ENCODE measurements at places on chromosomes 1 and 21.
A peak's percentile ranks its signal among the peaks of the same experiment; 100 is the strongest.

- no peak for DNase-seq
- no peaks in the 10 kb centered on the region for H3K36me3 ChIP-seq
- no peaks in the 10 kb centered on the region for H3K4me1 ChIP-seq
- H3K27me3 ChIP-seq: no peaks in the 10 kb centered on the region
Observed at GRCh38 chr1:109134423-109134822, 20.5 kb downstream of the ELAPOR1 start.

- peak overlapping the region; percentile 57 for H3K27ac ChIP-seq
- H3K27me3 ChIP-seq: no peaks in the 10 kb centered on the region
- DNase-seq: no peak
- no peak overlapping the region for H3K4me3 ChIP-seq
- no peaks in the 10 kb centered on the region for H3K4me1 ChIP-seq
- H3K36me3 ChIP-seq: no peaks in the 10 kb centered on the region
Observed at GRCh38 chr21:41361053-41361785, 608 bp upstream of the MX2 start.

- no peak overlapping the region for H3K4me3 ChIP-seq
- H3K4me1 ChIP-seq: no peaks in the 10 kb centered on the region
- DNase-seq: no peak
- peaks cover 9% of the 10 kb centered on the region for H3K36me3 ChIP-seq
- no peaks in the 10 kb centered on the region for H3K27me3 ChIP-seq
Observed at GRCh38 chr1:225825078-225825477, 15.2 kb downstream of the EPHX1 start.

DNA sequence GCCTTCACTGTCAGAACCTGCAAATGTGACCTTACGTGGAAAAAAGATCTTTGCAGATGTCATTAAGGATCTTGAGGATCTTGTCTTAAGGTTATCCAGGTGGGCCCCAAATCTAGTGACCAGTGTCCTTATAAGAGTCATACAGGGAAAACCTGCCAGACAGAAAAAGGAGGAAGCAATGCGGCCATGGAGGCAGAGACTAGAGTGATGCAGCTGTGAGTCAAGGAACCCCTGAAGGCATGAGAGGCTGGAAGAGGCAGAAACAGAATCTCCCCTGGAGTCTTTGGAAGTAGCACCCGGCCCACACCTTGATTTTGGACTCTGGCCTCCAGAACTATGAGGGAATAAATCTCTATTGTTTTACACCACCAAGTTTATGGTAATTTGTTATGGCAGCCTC is 36.5 kb upstream of the DNASE2B start:
- H3K4me1 ChIP-seq: no peaks in the 10 kb centered on the region
- H3K27ac ChIP-seq: no peak overlapping the region
- H3K36me3 ChIP-seq: no peaks in the 10 kb centered on the region
- H3K4me3 ChIP-seq: no peak overlapping the region

- peak; percentile 33 for DNase-seq
- no peak overlapping the region for H3K27ac ChIP-seq
- no peaks in the 10 kb centered on the region for H3K27me3 ChIP-seq
- H3K4me3 ChIP-seq: no peak overlapping the region
Observed at GRCh38 chr1:46036894-46037839, 95.3 kb downstream of the PIK3R3 start.

DNA sequence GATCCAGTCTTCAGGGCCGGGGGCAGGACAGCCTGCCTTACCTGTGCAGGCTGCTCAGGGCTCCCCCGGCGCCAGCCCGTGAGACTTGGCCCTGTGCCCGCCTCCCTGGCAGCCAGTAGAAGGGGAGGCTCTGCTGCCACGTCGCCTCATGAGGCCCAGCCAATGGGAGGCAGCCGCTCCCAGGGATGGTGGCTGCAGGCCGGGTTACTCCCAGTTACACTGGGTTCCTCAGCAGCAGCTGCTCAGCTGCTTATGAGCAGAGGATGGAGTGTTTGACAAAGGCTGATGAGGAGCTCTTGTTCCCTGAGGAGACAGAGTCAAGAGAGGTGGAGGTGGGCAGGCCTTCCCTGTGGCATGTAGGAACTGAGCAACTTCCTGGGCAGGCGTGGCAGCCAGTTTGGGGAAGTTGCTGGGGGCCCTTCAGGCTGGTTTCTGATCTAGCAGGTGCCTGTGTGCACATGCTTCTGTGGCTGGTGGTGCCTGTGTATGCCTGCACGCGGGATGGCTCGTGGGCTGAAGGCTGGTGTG is 5.5 kb downstream of the MFSD2A start:
- no peaks in the 10 kb centered on the region for H3K27me3 ChIP-seq
- H3K4me3 ChIP-seq: no peak overlapping the region
- H3K36me3 ChIP-seq: no peaks in the 10 kb centered on the region

- H3K27me3 ChIP-seq: no peaks in the 10 kb centered on the region
- no peaks in the 10 kb centered on the region for H3K36me3 ChIP-seq
- H3K4me3 ChIP-seq: no peak overlapping the region
- H3K4me1 ChIP-seq: peaks cover 27% of the 10 kb centered on the region
- no peak overlapping the region for H3K27ac ChIP-seq
Observed at GRCh38 chr1:160112357-160112756, 3.2 kb upstream of the ATP1A2 start.

- H3K27me3 ChIP-seq: no peaks in the 10 kb centered on the region
- no peaks in the 10 kb centered on the region for H3K36me3 ChIP-seq
- no peaks in the 10 kb centered on the region for H3K4me1 ChIP-seq
Observed at GRCh38 chr21:15212206-15212605, 147.4 kb upstream of the NRIP1 start.

DNA sequence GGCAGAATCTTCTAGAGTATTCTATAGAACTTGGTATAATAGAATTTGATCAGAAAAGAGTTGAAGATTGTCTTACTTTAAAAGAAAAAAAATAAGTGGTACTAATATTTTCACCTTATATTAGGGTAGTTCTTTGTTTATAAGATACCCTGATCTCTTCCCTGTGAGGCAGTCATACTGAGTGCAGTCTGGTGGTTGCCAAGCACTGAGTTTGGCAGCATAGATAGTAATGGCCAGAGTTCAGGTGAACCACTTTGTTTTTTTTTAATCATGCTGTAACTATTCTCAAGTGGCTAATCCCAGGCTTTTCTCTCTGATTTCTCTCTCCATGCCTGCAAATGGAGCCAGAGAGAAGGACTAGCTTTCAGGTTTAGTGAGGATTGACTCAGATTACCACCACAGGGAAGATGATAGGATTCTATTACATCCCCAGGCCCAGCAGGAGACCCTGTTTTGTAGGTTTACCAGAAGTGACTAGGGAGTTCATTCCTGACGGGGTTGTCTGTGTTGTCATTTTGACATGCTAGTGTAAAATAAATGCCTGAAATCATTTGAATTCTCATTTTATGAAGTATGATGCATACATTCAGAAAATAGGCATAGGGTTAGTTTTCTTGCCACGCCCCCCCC is 16.7 kb downstream of the KDM1A start:
- no peaks in the 10 kb centered on the region for H3K4me1 ChIP-seq
- H3K36me3 ChIP-seq: no peaks in the 10 kb centered on the region
- DNase-seq: no peak
- no peak overlapping the region for H3K4me3 ChIP-seq
- no peaks in the 10 kb centered on the region for H3K27me3 ChIP-seq

GRCh38 chr1:47367651-47368050 is 34.1 kb downstream of the CMPK1 start:
- no peak overlapping the region for H3K27ac ChIP-seq
- H3K27me3 ChIP-seq: no peaks in the 10 kb centered on the region
- H3K36me3 ChIP-seq: peaks cover 26% of the 10 kb centered on the region
- DNase-seq: no peak
- no peak overlapping the region for H3K4me3 ChIP-seq

DNA sequence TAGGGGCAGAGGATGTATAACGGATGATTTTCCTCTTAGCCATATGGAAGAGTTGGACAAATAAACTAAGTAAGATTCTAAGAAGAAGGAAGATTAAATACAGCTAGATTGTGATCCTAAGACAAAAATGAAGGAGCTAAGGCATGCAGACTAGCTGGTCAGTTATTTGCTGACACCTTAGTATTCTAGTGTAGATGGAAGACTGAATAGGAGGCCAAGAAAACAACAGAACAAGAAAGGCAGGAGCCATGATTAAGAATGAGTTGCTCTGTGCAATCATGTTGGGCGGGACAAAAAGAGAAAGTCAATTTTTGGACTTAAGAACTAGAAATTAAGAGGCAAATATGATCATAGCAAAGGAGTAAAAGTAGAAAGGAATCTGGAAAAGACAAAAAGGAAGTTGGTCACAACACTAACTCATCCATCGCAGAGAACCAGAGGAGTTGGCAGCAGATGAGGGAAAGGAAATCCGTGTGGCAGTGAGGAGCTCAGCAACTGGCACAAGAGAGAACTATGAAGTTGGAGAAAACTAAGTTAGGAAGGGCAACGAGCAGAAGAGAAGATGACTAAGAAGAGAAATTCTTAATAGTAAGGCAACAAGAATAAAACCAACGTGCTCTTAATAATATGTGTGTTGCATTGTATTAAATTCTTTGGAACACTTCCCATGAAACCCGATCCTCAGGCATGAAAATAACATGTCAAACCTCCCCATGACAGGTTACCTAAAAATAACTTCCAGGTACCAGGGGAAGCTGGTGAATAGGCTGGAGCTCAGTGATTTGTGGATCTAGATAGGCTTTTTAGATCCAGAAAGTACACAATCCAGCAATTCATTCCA is 234.4 kb downstream of the LTN1 start:
- peak overlapping the region; percentile 96 for H3K27ac ChIP-seq
- H3K4me3 ChIP-seq: no peak overlapping the region
- H3K36me3 ChIP-seq: no peaks in the 10 kb centered on the region
- peaks cover 55% of the 10 kb centered on the region for H3K4me1 ChIP-seq
- DNase-seq: no peak

DNA sequence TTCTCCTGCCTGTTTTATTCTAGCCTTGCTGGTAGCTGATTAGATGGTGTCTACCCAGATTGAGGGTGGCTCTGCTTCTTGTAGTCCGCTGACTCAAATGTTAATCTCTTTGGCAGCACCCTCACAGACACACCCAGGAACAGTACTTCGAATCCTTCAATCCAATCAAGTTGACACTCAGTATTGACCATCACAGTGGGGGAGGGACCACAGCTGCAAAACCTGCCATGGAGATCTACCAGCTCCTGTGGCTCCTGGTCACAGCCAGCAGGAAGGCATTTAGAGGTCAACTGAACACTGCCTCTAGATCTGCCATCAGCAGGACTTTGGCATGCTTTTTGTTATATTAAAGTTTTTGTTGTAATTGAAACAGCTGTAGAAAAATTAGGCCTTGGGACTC is 146.9 kb downstream of the RWDD3 start:
- H3K4me1 ChIP-seq: no peaks in the 10 kb centered on the region
- H3K36me3 ChIP-seq: no peaks in the 10 kb centered on the region
- H3K4me3 ChIP-seq: no peak overlapping the region
- no peak overlapping the region for H3K27ac ChIP-seq
- DNase-seq: no peak

DNA sequence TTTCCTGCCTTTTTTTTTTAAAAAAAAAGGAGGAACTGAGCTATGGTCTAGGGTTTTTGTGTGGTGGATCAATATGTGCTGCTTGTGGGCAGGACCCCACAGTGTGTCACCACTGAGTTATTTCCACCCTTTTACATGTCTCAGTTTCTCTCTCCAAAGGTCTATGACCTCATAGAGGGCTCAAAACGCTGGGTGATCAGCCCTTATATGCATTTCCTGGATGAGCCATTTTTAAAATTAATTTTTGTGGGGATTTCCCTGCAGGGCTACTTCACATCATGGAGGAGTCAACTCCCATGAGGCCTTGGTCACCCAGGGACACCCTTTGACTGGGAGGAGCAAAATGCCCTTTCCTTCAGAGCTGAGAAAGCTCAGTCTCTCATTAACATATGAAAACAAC is 20.7 kb upstream of the HAO2 start:
- no peak overlapping the region for H3K4me3 ChIP-seq
- no peaks in the 10 kb centered on the region for H3K27me3 ChIP-seq
- DNase-seq: no peak
- no peaks in the 10 kb centered on the region for H3K4me1 ChIP-seq
- H3K36me3 ChIP-seq: no peaks in the 10 kb centered on the region

GRCh38 chr1:25544819-25545218 is 1.4 kb downstream of the LDLRAP1 start:
- no peaks in the 10 kb centered on the region for H3K36me3 ChIP-seq
- H3K27ac ChIP-seq: peak overlapping the region; percentile 93
- peak overlapping the region; percentile 97 for H3K4me3 ChIP-seq
- no peaks in the 10 kb centered on the region for H3K27me3 ChIP-seq
- DNase-seq: peak; percentile 84

- no peak overlapping the region for H3K4me3 ChIP-seq
- DNase-seq: peak; percentile 88
- H3K36me3 ChIP-seq: no peaks in the 10 kb centered on the region
Observed at GRCh38 chr21:45050797-45051489, 23.4 kb upstream of the ADARB1 start.

DNA sequence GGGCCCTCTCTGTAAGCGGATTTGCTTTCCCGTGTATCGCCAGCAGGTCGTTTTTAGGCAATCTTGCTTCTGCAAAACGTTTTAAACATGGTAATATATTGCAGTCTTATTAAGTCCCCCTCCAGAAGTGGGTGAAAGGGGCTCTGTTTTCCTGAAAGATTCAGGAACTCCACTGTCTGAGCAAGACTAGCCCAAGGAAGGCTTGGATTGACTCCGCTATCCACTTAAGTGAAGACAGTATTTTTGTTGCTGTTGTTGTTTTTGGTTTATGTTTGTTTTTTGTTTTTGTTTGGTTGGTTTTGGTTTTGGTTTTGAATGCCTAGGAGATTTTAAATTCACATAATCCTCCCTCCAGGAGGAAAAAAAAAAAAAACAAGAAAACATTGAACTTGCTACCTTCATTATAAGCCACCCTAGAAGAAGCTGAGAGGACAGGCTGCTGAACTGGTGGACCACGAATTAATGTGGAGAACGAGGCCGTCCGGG is 29.1 kb upstream of the NFIA start:
- no peak for DNase-seq
- peak overlapping the region; percentile 98 for H3K27ac ChIP-seq
- H3K4me3 ChIP-seq: peak overlapping the region; percentile 72
- peaks cover 31% of the 10 kb centered on the region for H3K4me1 ChIP-seq

- H3K4me1 ChIP-seq: no peaks in the 10 kb centered on the region
- no peaks in the 10 kb centered on the region for H3K27me3 ChIP-seq
- H3K4me3 ChIP-seq: no peak overlapping the region
- H3K36me3 ChIP-seq: no peaks in the 10 kb centered on the region
- H3K27ac ChIP-seq: no peak overlapping the region
Observed at GRCh38 chr1:163608979-163609378, 287.2 kb downstream of the NUF2 start.

DNA sequence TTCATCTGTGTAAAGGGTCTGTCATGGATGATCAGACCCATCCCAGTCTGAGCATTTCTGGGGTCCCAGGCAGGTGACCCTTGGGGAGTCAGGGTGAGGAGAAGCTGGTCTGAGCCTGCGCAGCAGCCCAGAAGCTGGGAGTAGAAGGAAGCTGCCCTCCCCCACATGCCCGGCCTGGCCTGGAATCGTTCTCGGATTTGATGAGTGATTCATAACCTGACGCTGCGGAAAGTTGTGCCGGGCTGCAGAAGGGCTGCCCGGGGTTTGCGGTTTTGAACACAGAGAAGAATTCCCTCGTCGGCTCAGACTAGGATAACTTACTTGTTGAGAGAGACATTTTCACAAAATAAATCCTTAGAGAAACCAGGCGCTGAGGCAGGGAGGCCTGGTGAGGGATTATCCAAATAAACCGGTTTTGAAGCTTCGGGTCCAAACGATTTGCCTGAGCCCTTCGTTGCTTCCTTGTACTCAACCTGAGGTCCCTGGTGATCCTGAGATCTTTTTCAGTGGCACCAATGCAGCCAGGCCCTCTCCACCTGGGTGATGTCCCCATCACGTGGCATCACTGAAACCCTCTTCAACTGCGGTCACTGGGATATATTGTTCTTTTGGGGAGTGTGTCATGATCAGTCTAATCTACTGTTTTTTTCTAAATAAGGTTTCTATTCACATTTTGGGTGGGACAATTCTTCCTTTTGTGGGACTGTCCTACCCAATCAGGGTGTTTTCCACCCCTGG is 29.2 kb downstream of the EPHB2 start:
- H3K4me3 ChIP-seq: no peak overlapping the region
- no peaks in the 10 kb centered on the region for H3K27me3 ChIP-seq
- H3K27ac ChIP-seq: peak overlapping the region; percentile 12
- peaks cover 2% of the 10 kb centered on the region for H3K4me1 ChIP-seq
